Mesothelial cell of epicardium (in vitro differentiated cells): ENCODE measurements at places on chromosomes 7 and 10.

DNA sequence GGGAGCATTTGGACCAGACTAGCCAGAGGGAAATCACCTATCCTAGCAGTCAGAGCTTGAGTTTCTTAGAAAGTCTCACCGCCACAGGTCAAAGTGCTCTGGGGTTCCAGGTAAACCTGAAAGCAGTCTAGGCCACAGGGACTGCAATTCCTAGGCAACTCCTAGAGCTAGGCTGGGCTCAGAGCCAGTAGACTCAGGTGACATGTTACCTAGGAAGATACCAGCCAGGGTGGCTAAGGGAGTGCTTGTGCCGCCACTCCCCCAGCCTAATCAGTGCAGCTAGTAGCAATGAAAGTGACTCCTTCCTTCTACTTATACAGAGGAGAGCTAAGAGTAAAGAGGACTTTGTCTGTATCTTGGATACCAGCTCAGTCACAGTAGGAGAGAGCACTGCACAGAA, 348.7 kb upstream of the HPS1 start:
- no peak for DNase-seq

DNA sequence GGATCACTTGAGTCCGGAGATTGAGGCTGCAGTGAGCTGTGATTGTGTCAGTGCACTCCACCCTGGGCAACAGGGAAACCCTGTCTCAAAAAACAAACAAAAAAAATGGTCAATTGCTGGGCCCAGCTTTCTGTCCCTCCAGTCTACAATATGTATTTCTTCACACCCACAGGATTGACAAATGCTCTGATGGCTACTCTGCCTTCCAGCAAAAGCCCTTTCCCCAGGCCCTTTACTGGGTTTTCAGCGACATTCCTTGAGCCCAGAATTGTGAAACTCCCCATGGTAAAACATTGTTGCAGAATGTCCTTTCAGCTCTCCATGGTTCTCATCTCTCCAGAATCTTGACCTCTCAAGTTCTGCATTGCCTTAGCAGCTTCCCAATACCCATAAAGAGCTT, 23.7 kb upstream of the TNKS2 start:
- no peak for DNase-seq

DNA sequence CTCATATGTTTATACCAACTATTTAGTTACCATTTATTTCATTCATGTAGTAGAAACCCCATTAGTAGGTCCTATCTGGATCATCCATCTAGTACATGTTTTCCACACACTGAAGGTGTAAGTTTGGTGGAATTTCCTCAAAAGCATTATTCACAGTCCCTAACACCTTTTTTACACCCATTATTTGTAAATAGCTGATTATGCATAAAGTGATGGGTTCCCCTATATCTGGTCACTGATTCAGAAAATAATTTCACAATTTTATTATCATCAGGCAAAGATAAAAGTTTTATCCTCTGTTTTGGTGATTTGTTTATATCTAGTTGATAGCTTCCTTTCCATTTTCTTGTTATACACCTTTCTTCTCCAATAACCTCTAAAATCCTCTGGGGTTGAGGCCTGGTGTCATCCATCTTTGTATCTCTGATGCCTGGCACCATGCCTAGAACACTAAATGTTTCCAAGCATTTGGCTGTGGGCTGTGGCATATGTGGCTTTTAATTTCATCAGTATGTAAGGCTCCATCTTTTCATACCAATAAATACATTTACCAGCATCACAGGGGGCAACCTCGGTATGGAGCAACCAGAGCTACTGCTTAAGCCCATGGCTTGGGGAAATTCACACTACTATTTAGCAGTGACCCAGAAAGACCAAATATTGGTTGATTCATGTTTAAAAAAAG, 1089.5 kb upstream of the LRRN3 start:
- DNase-seq, result no peak

- DNase-seq, result no peak
These were observed 145.2 kb upstream of the UNC5B start for GRCh38 chr10:71067098-71067740.

DNA sequence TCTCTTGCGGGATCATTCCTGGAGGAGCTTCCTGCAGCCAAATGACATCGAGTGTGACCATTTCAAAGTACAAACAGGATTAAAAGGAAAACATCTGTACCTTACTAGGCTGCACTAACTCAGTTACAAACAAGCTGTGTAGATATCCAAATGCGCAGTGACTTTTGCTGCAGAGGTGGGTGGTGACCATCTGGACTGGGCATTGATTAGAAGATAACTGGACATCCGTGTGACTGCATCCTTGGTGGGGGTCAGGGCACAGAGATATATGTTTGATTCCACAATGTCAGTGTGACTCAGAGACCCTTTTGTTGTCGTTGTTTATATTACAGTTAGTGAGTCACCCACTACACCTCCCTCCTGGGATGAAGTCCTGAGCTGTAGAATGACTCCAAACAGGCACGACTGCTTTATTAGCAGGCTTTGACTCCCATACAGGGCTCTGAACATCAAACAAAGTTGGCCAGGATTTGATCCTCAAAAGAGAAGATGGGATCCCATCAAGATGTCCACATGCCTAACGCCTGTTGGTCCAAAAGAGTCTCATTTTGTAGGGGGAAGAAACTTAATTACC, 56.7 kb upstream of the SDK1 start:
- no peak for DNase-seq

GRCh38 chr10:8033812-8034465, 20.5 kb upstream of the GATA3 start:
- no peak for DNase-seq

DNA sequence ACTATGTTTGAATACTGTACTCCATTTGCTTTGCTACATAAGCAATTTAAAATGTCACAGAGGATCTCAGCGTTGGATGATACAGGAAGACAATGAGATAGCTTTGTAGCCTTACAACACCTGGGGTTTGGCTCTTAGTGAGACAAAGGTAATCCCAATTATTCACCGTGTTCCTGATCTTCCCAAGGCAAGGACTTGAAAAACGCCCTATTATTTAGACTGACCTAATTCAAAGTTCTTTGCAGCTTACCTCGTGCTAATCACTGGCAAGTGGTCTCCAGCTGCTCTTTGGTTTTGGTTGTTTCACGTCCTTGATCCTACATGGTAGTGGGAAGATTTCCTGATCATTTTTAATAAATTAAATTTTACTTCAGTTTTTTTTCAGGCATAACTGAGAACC, 23.0 kb upstream of the C7orf33 start:
- no peak for DNase-seq

GRCh38 chr10:125095776-125096175, 64.6 kb downstream of the CTBP2 start:
- no peak for DNase-seq

DNA sequence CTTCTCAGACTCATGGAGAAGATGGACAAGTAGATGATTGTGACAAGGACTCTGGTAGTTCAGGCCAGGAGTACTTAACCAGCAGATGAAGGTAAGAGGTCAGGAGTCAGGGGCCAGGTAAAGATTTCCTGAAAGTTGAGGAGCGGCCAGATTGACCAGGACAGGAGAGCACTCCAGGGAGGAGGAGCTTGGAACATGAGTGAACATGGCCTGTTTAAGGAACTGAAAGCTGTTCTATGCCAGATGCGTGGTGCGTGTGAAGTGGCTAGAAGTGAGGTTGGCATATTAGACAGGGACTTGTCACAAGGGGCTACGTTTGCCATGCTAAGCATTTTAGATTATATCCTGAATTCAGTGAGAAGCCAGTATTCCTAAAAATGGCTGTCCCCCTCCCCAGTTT, 157.2 kb downstream of the WNT2 start:
- DNase-seq, result no peak

DNA sequence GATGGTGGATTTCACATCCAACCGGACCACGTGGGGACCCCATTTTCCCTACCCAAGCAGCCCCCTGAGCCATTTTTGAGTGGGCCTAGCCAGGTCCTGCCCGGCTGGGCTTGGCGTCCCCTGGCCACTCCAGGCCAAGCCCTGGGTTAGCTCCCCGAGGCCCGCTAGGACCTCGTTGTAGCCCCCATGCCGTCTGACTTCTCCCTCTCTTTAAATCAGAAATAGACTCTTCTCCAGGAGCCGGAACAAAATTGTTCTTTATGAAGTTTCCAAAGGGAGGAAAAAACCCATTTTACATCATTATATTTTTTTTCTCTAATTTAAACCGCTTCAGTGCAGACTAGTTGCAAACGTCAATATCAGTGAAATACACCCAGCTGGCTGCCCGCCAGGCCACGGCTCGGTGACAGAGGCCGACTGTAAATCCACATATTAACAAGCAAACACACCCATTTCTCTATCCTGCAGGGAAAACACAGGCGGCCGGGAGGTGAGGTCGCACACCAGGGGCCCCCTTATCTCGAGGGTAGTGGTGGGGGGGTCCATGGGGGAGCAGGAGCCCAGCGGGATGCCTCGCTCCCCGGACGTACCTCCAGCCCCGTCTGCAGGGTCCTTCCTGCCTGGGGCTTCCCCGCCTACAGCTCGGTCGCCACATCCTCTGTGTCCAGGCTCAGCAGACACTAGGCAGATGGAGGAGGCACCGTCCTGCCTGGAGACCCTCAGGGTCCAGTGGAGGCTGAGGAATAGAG, 72.7 kb downstream of the ELFN1 start:
- peak; percentile 79 for DNase-seq

- DNase-seq, result no peak
These were observed 31.5 kb upstream of the GRB10 start for GRCh38 chr7:50814166-50814565.

DNA sequence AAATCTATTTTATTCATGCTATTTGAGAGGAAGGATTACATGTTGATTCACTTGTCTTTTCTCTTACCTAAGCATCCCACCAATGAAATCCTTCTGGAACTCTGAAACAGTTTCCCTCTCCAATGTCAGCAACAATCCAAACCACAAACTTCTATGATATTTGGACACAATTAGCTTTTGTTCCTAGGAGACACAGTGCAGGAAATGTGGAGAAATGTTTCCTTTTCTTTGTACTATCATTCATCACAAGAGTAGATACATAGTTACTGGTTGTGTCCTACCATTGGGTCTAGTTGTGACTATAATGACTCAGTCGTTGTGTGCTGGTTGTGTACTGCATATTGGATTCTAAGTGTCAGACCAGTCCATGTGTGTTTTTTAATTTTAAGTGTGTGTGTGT, 156.8 kb upstream of the MAGI2 start:
- no peak for DNase-seq

DNA sequence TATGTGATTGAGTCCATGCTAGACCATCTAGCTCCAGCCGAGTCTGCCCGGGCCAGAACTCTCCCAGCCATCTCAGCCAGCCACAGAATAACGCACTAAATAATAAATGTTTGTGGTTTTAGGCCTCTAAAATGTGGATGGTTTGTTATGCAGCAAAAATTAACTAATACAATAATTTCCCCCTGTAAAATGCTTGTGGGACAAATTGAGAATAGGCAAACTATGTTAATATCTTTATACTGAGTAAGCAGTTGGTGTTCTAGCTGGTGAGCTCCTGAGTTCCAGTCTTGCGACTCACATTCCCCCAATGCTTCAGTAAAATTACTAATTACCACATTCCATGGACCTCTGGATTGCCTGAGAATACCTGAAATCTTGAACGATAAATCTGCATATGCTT, 316.8 kb upstream of the NFE2L3 start:
- no peak for DNase-seq

GRCh38 chr10:100208276-100208675, 21.1 kb downstream of the CHUK start:
- DNase-seq, result no peak

GRCh38 chr7:19572566-19572965, 136.3 kb downstream of the POLR1F start:
- DNase-seq, result no peak

DNA sequence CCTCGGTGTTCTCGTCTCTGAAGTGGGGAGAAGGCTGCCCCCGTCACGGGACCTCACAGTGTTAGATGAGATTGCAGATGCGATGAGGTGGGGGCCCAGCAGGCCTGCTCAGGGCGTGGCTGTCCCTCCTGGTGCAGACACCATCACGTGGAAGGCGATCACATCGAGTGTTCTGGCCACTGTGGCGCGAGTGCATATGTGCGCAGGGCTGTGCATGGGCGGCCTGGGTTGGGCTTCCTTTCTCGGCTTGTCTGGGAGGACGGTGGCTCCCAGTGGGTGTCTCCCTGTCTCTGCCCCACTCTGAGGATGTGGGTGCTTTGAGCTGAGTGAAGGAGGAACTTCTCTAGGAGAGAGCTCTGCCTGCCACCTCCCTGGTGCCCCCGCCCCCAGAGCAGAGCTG, 83.1 kb downstream of the LHPP start:
- no peak for DNase-seq

DNA sequence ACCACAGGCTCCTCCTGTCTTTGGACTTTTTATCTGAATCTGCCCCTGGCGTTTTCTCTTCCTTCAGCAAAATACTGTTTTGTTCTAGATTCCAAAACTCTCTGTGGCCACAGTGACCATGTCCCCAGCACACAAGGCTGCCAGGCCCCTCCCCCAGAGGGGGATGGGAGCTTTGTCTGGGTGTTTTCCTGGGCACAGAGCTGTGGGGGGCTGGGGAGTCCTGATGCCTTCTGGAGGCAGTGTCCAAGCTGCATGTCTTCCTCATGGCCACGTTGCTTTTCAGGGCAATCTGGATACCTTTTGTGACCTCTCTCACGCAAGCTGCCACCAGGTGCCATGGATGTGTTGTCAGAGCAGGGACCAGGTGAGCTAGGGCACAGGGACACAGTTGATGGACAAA, 26.2 kb downstream of the ANTXRL start:
- no peak for DNase-seq

GRCh38 chr10:69730251-69731156, 71.2 kb upstream of the COL13A1 start:
- no peak for DNase-seq

DNA sequence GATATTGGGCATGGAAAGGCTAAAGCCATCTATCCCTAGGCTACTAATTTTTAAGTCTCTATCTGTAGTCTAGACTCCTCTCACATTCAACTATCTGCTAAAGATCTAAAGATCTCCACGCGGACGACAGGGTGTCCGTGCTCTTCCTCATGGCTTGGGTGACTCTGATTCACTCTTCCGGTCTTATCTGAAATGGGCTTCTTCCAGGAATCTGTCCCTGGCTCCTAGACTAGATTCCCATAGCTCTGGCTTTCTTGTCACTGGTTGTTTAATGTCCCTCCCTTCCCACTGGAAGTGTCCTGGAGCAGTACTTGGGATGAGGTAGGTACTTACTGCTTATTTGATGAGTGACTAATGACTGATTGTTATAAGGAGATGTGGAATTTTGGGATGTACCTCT, 62.0 kb upstream of the PODXL start:
- no peak for DNase-seq

DNA sequence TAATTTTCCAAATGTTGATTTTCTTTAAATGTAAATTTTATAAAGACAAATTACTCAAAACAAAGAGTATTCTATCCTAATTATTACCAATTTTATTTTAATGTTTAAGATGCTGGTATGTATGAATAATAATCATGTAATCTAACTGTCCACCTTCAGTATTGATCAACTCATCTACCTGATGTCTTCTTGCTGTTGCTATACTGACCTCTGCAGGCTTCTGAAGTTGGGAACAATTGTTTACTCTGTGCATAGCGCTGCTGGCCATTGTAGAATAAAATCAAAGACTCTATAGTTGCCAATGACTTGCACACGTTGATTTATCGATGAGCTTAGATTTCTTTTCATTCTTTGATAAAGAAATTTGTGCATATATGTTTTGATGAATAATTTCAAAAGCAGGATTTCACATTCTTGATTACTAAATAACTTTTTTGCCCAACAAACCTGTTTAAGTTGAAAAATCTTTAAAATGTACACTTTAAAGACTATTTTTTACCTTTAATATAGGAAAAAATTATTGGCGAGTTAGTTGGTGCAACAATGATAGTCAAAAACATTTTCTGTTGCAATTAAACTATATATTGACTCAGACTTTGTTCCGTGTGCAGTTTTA, 282.3 kb downstream of the TFEC start:
- DNase-seq, result no peak
